Activated CD4-positive, CD25-positive, alpha-beta regulatory T cell treated with anti-CD3 and anti-CD28 coated beads, Interleukin-2, amount 50 U/mL, for 16 hours (primary cell): ENCODE measurements at places on chromosomes 7 and 10.

GRCh38 chr7:87216701-87217508, 2.6 kb downstream of the TMEM243 start:
- peak; percentile 5 for DNase-seq

GRCh38 chr7:75861636-75862035, 17.2 kb upstream of the RHBDD2 start:
- no peak for DNase-seq

DNA sequence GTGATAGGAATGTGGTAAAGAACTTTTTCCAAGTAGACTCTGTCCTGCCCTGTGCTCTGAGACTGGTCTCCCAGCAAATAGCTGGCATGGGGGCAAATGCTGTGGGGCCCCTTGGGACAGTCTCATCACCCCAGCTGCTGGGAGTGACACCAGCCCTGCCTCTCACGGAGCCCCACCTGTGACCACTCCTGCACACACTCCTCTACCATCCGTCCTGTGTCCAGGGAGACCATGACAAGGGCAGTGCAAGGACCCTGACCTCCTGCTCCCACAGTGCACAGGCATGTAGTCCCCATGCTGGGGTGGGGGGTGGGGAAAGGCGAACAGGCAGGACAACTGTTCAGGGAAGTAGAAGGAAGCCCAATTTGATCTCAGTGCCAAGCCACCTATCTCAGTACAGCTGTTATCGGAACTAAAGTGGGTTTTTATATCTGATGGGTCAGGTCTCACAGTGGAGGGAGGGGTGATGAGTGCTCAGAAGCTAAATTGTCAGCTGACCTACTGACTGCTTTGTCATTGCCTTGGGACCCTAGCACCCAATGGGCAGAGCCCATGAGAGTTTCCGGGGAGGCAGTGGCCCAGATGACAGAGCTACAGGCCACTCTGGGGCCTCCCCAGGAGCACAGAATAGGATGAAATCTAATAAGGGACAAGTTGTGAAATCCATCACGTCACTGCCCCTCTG, 24.5 kb downstream of the VSTM4 start:
- no peak for DNase-seq

DNA sequence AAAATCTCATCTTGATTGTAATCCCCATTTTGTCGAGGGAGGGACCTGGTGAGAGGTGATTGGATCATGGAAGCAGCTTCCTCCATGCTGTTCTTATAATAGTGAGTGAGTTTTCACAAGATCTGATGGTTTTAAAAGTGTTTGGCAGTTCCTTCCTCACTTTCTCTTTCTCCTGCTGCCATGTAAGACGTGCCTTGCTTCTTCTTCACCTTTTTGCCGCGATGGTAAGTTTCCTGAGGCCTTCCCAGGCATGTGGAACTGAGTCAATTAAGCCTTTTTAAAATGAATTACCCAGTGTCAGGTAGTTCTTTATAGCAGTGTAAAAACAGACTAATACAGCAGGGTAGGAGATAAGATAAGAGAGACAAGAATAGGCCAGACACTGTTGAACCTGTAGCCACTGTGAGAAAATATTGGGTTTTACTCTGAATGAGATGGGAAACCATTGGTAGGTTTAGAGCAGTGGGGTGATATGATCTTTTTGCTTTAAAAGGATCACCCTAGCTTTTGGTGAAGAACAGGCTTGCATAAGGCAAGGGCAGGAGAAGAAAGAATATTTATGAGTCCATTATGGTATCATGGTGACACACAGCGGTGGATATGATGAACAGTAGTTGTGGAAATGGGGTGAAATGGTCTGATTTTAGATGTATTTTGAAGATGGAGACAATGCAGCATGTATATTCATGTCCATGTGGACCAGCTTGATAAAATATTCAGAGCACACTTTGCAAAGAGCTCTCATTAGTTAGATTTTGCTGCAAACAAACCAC, 11.5 kb downstream of the OR6B1 start:
- DNase-seq: no peak

GRCh38 chr7:84248843-84249242, 54.3 kb upstream of the SEMA3A start:
- DNase-seq: no peak

DNA sequence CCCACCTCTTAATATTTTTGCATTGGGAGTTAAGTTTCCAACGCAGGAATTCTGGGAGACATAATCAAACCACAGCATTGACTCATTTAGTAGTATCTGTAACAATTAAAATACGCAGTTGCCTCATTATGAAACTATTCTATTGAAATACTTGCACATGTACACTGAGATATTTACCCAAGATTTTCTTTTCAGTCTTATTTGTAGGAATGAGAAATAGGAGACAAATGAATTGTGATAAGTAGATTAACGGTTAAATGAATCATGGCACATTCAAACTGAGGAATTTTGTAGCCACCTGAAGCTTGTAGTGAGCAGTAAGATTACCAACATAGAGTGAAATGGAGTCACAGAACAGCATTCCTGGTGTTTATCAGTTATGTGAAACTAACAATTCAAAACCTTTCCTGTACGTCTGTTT, 18.1 kb downstream of the RP9 start:
- no peak for DNase-seq

GRCh38 chr7:53466371-53466770, 430.9 kb downstream of the POM121L12 start:
- no peak for DNase-seq

DNA sequence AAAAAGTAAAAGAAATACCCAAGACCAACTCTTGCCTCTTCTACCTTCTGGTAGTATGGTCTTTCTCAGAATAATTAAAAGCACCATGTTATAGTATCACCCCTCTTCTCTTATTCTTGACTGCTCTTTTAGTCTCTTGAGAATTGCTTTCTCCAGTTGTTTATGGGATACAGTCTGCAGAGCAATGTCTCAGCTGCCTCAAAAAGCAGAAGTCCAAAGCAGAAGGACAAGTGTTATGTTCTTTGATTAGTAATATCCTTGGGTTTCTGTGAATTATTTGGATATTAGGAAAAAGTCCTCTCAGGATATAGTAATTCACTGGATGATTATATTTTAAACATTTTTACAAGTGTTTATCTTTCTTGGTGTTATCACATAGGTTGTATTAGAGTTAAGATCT, 7.4 kb downstream of the TAS2R41 start:
- DNase-seq: no peak
